ENCODE measurements at places on chromosomes 7 and 10.

DNA sequence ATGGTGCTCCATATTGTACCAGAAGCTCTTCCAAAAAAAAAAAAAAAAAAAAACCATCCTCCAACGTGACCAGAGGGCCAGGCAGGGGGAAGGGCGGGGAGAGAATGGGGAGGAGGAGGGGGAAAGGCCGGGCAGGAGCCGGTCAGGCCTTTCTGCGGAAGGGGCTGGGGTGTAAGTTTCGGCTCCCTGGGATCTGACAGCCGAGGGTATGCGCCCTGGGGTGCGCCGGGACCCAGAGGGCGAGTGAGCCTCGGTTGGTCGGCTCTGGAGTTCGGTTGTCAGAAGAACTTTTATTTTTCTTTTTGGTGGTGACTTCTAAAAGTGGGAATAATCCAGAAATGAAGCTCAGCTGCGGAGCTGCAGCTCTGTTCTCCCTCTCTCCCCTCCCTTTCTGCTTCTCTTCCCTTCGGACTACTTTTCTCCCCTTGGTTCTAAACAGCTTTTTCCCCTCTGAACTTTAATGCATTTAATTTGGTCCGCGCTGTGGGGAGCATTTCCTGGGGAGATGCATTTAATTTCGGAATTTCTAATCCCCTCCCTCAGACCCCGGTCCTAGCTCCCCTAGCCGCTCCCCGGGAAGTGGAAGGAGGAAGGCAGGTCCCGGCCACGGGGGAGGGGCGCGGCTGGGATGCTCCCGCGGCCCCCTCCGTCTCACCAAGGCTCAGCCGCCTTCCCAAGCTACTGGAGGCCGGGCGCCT, 3.9 kb upstream of the PAX2 start:
- no peak for DNase-seq

DNA sequence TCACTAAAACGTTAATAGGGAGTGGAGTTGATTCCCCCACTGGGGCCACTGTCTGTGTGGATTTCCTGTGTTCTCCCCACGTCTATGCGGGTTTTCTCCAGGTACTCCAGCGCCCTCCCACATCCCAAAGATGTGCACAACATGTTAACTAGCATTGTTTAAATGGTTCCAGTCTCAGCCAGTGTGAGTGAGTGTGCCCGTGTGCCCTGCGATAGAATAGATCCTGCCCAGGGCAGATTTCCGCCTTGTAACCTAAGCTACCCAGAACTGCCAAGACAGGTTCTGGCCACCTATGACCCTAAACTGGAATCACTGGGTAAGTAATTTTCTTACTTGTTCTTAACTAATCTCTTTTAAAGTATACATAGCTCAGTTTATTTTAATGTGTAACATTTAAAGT, 58.5 kb downstream of the CCDC6 start:
- DNase-seq, result no peak

- no peak for DNase-seq
Measured at GRCh38 chr10:104242545-104242944, 10.4 kb upstream of the CFAP43 start.

DNA sequence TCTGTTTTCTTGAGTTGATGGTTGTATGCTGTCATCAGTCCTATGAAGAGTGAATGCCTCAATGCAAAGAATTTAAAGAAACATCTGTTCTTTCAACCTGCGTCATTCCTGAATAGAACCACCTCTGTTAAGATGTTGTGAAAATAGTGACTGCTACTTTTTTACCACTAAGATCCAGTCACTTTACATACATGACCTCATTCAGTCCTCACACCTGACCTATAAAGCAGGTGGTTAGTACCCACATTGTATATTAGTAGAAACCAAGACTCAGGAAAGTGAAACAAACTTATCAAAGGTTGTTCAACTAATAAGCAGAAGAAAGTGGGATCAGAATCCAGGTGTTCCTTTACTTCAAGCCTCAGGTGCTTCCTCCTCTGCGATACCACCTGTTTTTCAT, 64.8 kb downstream of the ITGB8 start:
- no peak for DNase-seq

DNA sequence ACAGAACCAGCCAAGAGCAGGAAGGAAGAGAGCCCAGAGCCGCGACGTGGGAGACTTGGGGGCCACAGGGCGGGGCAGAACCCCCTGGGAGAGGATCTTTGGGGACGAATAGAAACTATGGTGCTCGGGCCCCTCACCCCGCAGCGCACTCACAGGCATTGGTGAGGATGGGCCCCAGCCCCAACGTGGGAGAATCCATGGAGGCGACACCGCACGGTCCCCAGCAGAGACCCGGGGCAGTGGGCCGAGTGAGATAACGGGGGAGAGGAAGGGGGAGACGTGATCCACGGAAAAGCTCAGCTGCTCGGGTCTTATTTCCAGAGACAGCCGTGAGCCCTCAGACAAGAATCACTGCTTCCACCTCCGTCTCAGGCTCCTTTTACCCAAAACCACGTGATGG, 222.4 kb downstream of the TCERG1L start:
- no peak for DNase-seq
